GM12892 (cell line): ENCODE measurements at places on chromosomes 3 and 15.

GRCh38 chr3:71652781-71653413 lies 69.4 kb upstream of the FOXP1 start:
- DNase-seq, result no peak

GRCh38 chr3:189092547-189092946 lies 79.2 kb upstream of the TPRG1 start:
- no peak for DNase-seq

- DNase-seq, result peak; percentile 71
These were observed 64.6 kb downstream of the CYP11A1 start for GRCh38 chr15:74302821-74303359.

DNA sequence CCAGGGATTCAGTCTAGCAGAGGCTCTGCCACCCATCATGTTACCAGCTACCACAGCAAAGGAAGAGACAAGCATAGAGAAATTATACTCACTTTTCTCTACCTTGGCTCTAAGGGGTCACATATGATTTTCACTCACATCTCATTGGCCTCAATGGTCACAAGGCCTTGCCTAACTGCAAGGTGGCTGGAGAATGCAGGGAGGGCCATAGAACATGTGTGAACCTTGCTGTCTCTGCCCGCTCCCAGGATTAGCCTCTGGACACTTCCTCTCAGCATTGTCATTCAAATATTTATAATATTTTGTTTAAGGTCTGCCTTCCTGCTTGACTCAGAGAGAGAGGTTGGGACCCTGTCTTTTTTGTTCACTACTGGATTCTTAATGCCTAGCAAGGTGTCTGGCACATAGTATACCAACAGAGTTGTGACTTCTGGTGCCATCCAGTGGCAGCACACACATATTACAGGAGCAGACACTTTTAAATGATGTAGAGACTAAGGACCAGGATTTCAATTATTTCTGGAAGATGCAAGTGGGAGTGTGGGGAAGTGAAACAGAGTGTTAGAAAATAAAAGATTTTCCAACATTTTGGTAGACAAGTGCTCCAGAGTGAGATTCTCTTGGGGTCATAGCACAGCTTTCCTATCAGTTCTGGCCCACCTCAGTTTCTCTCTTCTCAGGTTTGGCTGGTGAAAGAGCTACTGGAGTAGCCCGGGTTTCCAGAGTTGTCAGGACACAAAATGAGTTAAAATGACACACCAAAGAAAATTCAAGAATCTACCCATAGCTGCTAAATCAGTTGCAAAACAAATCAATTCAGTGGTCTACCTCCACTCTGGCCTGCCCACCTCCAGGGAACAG lies 119.0 kb upstream of the RASGRP1 start:
- DNase-seq, result no peak

DNA sequence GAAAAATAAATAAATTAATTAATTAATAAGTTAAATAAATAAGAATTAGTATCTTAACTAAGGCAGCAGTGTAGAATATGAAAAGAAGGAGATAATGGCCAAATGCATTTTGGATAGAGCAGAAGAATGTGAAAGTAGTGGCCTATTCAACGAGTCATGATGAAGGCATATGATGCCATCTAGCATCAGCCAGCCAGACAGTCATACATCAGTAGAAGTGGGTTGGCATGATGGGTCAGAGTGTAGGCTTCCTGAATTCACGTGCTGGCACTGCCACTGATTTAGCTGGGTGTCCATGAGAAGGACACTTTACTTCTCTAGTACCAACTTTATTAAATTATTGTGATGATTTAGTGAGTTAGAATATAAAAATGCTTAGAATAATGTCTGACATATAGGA lies 256.1 kb upstream of the ARPP21 start:
- no peak for DNase-seq
